Brain (organoid and tissue), 16 donors: ENCODE measurements at places on chromosomes 16 and 17.

DNA sequence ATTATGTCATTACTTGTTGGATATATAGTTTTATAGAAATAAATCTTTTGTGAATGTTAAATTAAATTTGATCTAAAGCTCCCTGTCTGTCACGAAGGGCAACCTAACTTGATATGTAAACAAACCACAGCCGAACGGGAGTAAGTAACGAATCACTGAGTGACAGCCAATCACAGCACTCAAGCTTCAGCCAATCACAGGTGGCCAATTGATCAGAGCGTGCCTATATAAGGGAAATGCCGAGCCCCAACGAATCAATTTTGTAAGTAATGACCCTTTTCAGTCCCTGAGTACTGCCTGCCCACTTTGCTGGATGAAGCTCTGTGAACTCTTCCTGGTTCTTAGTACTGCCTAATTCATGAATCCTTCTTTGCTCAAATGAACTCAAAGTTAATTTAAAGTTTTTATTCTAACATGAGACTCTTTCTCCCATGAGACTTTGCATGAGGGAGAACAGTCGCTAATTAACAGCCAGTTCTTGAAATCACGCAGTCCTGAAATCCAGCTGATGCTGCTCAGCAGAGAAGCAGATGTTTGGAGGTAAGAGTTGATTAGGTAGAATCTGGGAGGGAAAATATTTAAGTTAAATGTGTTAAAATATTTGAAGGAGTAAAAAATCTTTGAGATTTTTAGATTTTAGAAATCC, 302.2 kb downstream of the CNTNAP4 start:
- peak; percentile 19 for DNase-seq

DNA sequence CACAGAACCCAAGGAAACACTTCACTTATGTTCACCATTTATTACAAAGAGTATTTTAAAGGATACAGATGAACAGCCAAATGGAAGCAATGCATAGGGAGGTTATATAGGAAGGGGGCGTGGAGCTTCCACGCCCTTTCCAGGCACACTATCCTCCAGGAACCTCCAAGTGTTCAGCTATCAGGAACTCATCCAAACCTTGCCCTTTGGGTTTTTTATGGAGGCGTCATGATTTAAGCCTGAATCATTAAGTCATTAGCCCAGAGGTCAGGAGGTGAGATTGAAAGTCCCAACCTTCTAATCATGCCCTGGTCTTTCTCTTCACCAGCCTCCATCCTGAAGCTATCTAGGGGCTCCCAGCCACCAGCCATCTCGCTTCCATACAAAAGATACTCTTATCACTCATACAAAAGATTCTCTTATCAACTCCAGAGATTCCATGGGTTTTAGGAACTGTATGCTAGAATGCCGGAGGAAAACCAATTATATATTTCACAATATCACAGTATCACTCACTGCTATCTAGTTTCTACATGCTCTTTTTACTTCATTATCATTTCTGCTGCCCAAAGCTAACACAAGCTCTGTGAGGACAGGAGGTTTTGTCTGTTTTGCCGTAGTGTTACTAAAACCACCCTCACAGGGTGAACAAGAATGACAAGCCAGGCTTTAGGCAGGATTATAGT, 213.4 kb downstream of the SLC39A11 start:
- DNase-seq: no peak

GRCh38 chr17:41639492-41640473, 15.4 kb upstream of the KRT17 start:
- DNase-seq: no peak

GRCh38 chr16:3745751-3746355, 28.5 kb upstream of the TRAP1 start:
- DNase-seq: no peak

GRCh38 chr17:78458736-78459335, 80.4 kb downstream of the PGS1 start:
- DNase-seq: peak; percentile 84

- peak; percentile 91 for DNase-seq
Measured at GRCh38 chr16:75265911-75266701, 14.7 kb upstream of the BCAR1 start.

- DNase-seq: peak; percentile 92
Measured at GRCh38 chr17:76543826-76544545, 4.1 kb downstream of the PRCD start.

DNA sequence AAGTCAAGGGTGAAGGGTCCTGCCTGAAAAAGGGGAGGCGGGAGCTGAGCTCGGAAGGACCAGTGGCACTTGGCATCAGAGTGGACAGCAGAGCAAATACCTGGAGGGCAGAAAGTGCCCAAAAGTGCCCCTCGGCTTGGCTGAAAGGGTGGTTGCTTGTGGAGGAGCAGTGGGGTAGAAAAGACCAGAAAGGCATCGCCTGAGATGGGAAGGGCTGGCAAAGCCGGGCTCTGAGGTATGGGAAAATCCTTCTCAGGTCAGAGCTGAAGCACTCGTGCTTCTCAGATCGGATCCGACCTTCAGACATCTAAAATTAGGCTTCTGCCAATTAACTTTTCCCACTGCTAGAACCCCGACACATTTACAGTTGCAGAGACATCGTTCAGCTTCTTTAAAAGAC, 1.5 kb upstream of the RPL38 start:
- no peak for DNase-seq

GRCh38 chr17:59527325-59527917, 38.0 kb upstream of the DHX40 start:
- DNase-seq: no peak

GRCh38 chr17:13753154-13753553, 151.4 kb upstream of the HS3ST3A1 start:
- peak; percentile 29 for DNase-seq

DNA sequence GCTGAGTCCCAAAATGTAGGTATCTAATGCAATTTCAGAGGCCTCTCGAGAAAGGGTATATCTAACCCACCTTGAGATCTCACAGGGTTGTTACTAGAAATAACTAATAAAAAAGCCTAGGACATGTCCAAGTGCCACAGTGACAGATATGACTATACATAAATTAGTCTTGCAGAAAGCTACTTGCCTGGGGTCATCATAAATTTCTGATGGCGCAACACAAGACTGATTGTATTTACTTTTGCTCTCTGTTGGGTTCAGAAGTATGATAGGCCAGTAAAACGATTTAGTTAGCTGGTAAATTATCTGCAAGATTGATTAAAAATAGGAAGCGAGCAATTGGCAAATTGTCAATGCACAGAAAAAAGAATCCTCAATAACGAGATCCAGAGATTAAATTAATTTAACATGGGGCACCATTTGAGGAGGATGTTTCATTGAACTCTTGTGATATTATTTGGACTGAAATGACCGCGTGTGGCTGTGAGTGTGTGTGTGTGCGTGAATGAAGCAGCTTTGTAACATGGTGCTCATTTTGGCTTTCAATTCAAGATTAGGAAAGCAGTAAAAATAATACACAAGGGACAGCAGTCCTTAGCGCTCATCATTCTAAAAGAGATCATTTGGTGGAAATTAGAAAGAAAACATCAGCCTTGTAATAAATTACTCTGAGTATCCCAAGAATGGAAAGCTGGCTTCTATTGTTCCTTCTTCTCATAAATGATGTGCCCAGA, 157.4 kb upstream of the ZFHX3 start:
- no peak for DNase-seq

DNA sequence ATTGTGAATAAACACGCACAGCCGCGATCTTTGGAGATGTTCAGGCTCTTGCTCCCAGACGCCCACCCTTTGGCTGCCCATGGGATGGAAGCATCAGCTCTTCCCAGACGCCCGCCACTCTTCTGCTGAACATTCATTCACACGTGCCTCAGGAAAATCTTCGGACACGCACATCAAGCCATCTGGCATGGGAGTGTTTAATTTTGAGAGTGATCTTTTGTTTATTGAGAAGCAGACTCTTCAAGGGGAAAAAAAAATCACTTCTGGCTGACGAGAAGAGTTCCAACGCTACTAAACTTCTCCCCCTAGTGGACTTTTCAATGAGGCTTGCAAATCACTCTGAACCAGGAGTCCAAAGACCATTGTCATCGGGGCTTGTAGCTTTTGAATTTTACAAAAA, 62.0 kb upstream of the NUDT7 start:
- DNase-seq: peak; percentile 84

- DNase-seq: peak; percentile 59
Measured at GRCh38 chr16:72066747-72067146, 3.7 kb downstream of the HPR start.

- no peak for DNase-seq
Measured at GRCh38 chr17:4536259-4536741, 18.9 kb downstream of the MYBBP1A start.

DNA sequence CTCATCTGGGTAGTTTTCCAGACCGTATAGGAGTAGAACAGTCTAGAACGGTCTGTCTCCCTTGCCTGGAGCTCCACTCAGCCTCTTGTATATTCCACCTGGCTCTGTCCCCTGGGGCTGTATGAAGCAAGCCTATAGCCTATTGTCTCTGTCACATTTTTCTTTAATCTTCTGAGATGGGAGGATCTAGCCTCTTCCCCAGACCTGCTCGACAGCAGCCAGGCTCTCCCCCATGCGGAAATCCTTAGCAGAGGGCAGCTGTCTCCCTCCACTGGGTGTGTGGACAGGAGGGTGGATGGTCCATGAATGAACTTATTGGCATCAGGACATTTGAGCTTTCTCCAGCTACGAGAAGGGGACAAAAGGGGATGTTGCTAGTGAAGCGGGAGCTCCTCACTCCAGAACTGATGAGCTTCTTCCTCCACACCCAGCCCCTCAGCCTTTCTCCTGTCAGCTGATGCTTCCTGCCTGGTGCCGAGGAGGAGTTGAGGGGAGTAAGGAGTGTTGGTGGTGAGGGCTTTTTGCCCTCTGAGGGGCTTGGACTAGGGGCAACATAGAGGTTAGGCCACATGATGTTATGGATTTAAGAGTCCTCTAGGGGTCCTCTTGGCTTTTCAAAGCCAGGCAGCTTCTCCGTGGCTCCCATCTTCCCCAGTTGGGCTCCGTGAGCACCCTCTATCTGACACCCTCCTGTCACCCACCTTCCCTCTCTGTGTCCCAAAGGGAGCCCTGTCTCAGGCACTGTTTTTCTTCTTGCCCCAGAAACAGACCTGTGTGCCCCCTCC, 28.0 kb downstream of the ARHGAP23 start:
- DNase-seq: no peak

- DNase-seq: no peak
Measured at GRCh38 chr17:37180376-37180775, 195.4 kb upstream of the C17orf78 start.

DNA sequence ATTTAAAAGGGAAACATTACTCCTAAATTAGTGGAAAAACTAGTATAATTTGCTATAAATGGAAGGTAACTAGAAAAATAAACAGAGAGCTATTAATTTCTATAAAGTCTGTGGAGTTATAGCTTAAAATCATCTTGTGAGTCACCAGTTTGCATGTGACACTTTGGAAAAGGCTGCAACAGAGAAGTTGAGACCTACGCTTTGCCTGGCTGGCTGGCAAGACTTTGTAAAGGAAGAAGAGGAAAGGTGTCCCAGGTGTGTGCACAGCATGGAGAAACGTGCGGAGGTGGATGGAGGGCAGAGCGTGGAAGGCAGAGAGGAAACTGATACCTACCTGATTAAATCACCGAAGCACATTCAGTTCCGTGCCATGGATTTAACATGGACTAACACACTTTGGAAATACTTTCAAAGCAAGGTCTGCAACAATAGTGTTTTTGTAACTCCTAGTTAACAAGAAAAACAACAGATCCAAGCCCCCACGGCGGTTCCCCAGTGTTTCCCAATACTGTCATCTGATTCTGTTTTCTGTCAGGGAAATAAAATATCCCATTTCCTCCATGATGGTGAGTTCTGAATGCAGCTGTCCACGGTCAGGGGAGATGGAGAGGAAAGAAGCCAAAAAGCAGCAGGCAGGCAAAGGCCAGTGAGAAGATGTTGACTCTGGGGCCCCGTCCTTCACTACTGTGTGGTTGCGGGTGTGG, 134.8 kb downstream of the XYLT1 start:
- DNase-seq: no peak

DNA sequence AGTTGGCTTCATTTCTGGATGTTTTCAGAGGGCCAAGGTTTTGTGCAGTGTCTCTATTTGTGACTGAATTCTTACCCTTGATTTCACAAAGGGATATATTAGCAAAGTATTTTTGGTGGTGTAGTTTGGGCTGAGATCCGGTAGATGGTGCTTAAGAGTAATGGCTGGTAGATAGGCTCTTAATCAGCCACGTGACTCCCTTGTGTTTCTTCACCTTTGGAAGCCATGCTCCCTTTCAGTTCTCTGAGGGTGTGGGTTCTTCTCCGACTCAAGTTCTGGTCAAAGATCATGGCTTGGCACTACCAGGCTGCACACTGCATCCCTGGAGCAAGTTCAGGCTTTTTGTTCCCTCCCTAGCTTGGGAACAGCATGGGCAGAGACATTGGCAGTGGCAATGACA, 887.3 kb downstream of the CDH8 start:
- no peak for DNase-seq

DNA sequence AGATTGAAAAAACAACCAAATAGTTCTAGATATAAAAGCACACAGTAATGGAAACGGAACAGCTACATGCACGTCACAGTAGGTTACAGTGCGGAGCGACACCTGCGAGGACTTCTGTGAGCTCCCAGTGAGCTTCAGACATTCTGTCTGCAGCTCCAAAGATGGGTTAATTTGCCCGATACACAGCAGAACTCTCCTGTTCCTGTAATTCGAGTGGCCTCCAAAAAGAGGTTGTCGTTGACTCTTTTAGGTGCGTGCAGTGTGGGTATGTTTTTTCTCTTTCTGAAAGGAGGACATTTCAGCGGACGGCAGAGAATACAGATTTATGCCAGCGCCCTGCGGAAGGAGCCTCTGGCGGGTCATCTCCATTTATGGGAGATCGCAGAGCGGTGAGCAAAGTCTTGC, 2.9 kb downstream of the OR1F1 start:
- no peak for DNase-seq
